ENCODE measurements at places on chromosomes 12 and 14. TPM values are rescaled to one million over a fixed set of nuclear protein-coding genes. Genes with fewer than 3 reads are reported as not detected.
A peak's percentile ranks its signal among the peaks of the same experiment; 100 is the strongest.

DNA sequence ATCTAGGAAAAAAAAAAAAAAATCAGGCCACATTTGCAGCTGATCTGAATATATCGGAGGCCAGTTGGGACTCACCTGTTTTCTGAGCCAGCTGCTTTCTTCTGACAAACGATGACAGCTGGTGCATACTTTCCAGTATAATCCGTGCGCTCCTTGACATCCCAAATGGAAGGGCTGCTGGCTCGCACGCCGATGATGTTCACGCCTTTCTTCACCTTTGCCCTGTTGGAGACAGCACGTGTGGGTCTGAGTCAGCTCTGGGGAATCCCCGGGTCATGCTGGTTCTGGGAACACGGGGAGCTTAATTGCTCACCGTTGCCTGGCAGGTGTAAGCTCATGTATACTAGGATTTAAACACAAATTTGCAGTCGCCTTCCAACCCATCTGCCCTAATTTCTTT is 372.8 kb downstream of the TMEM132D start:
- H3K4me3 ChIP-seq = no peak overlapping the region
- no peaks in the 10 kb centered on the region for H3K36me3 ChIP-seq
- no peaks in the 10 kb centered on the region for H3K4me1 ChIP-seq
- no peaks in the 10 kb centered on the region for H3K27me3 ChIP-seq

DNA sequence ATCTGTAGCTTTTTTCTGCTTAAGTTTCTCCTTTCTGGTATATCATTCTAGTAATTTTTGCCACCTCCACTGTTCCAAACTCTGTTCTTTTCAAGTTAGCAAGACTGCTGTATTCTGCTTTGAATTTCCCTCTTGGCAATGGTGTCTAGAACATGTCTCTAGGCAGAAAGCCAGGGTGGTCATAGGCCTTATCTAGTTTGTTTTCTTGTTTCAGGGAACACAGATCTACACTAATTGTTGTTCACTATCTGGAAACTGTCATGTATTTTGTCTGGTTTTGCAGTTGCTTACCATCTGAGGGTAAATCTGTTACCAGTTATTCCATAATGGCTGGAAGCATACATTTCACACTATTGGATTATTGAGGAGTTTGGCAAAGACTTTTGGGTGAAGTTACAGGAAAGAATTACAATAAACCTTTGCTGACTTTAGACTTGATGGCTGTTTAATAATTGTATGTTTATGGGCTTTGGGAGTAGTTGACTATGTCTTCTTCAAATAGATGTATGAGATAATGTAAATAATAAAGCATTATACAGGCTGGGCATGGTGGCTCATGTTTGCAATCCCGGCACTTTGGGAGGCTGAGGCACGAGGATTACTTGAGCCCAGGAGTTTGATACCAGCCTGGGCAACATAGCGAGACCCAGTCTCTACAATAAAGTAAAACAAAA is 41.4 kb downstream of the FUT8 start:
- H3K27me3 ChIP-seq = no peaks in the 10 kb centered on the region
- H3K27ac ChIP-seq = no peak overlapping the region
- H3K36me3 ChIP-seq = no peaks in the 10 kb centered on the region
- DNase-seq = no peak
- no peaks in the 10 kb centered on the region for H3K4me1 ChIP-seq

- no peaks in the 10 kb centered on the region for H3K36me3 ChIP-seq
- no peak overlapping the region for H3K27ac ChIP-seq
- H3K4me3 ChIP-seq = no peak overlapping the region
- H3K27me3 ChIP-seq = no peaks in the 10 kb centered on the region
Observed at GRCh38 chr14:77205566-77205965, 24.0 kb downstream of the TMEM63C start.

- H3K4me3 ChIP-seq = no peak overlapping the region
- no peaks in the 10 kb centered on the region for H3K36me3 ChIP-seq
- no peaks in the 10 kb centered on the region for H3K27me3 ChIP-seq
Observed at GRCh38 chr12:106187842-106188241, 49.1 kb upstream of the NUAK1 start.

GRCh38 chr12:24020397-24021163 is 71.1 kb upstream of the SOX5 start:
- H3K27me3 ChIP-seq = no peaks in the 10 kb centered on the region
- H3K27ac ChIP-seq = no peak overlapping the region
- H3K4me1 ChIP-seq = no peaks in the 10 kb centered on the region
- H3K4me3 ChIP-seq = no peak overlapping the region

DNA sequence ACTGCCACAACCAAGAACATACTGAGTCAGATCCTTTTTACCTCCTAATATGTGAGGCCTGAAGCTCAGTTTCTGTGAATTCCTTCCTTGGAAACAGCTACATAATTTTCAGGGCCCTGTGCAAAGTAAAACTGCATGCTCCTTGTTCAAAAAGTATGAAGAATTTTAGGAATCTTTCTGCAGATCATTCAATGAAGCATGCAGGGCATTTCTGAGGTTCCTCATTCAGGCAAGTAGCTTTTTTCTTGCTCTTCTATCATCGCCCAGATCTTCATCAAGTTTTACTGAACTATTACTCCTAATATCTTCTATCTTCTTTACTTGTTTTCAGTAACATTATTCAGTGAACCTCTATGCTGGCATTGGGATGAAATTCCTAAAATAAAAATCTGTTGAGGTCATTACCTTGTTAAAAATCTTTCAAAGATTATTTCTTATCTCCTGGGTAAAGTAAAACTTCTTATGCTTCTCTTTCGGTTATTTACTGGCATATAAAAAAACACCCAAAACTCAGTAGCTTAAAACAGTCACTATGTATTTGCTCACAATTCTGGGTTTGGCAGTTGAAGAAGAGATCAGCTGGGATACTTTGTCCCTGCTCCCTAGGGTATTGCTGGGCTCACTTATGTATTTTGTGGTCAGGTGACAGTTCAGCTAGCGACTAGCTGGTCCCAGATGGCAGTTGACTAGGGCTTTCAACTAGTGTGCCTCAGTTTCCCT is 42.6 kb upstream of the KRR1 start:
- no peaks in the 10 kb centered on the region for H3K36me3 ChIP-seq
- no peak overlapping the region for H3K4me3 ChIP-seq
- no peaks in the 10 kb centered on the region for H3K4me1 ChIP-seq
- H3K27ac ChIP-seq = peak overlapping the region; percentile 35
- no peak for DNase-seq

- DNase-seq = no peak
- H3K4me1 ChIP-seq = no peaks in the 10 kb centered on the region
- no peaks in the 10 kb centered on the region for H3K36me3 ChIP-seq
- peaks cover 15% of the 10 kb centered on the region for H3K27me3 ChIP-seq
- H3K27ac ChIP-seq = no peak overlapping the region
- no peak overlapping the region for H3K4me3 ChIP-seq
Observed at GRCh38 chr14:97010491-97011160, 213.4 kb downstream of the VRK1 start.

DNA sequence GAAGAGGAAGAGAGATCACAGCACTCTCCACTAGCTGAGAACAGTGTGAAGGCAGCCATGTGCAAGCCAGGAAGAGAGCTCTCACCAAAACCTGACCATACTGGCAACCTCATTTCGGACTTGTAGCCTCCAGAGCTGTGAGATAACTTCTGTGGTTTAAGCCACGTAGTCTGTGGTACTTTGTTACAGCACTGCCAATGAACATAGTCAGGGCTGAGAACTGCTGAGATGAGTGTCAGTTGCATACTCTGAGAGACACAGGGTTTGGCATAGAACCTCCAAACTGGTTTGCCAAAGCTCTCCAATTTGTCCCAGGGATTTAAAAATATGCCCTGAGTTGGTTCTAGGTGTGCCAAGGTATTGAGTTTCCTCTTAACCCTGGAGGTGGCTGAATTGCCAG is 218.6 kb downstream of the ATP23 start:
- no peak for DNase-seq
- no peaks in the 10 kb centered on the region for H3K27me3 ChIP-seq
- no peak overlapping the region for H3K27ac ChIP-seq
- H3K36me3 ChIP-seq = no peaks in the 10 kb centered on the region
- no peaks in the 10 kb centered on the region for H3K4me1 ChIP-seq

GRCh38 chr14:101113835-101114725 is 210.6 kb upstream of the RTL1 start:
- no peaks in the 10 kb centered on the region for H3K27me3 ChIP-seq
- no peaks in the 10 kb centered on the region for H3K4me1 ChIP-seq
- no peak overlapping the region for H3K27ac ChIP-seq
- H3K36me3 ChIP-seq = no peaks in the 10 kb centered on the region
- peak; percentile 11 for DNase-seq

DNA sequence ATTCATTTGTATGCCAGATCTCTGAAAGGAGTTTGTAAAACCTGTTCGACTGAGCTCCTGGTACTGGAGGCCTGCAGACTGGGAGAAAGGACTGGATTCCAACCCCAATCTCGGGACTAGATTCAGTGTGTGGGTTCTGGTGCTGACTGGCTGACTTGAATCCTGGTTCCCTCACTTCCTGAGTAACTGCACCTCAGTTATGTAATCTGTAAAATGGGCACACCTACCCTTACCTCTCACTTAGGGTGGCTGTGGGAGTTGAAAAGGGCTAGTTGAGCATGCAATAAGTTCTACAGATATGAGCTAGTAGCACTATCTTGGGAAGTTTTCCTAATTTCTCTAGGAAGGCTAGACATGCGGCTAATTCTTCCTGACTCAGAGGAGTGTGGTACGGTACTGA is 621.3 kb upstream of the TBX3 start:
- H3K4me1 ChIP-seq = no peaks in the 10 kb centered on the region
- no peak overlapping the region for H3K4me3 ChIP-seq
- H3K36me3 ChIP-seq = no peaks in the 10 kb centered on the region

DNA sequence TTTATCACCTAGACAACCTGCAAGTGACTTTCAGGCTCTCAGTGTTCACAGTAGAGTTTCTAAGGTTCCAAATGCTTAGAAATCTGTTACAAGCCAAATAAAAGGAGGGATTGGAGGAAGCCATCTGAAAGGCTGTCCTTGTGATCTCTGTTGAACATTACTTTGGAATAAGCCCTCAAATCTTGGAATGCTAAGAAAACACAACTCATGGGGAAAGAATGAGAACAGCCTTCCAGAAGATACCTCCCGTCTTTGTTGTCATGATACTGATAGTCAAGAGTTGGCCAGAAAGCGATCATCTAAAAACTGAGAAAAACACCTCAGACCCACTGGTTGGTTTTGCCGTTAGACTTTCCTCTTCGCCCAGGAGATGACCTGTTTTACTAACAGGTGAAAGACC is 44.4 kb upstream of the KCNK13 start:
- no peaks in the 10 kb centered on the region for H3K36me3 ChIP-seq
- no peak overlapping the region for H3K27ac ChIP-seq
- no peaks in the 10 kb centered on the region for H3K4me1 ChIP-seq
- DNase-seq = no peak
- H3K4me3 ChIP-seq = no peak overlapping the region

TBPL2 gene
- total RNA-seq = not detected

AMN gene
- 0.16 TPM for total RNA-seq
